Hematopoietic multipotent progenitor cell (in vitro differentiated cells): ENCODE measurements at places on chromosomes 3 and 15.

- peak; percentile 29 for DNase-seq
These were observed 255.7 kb downstream of the MBNL1 start for GRCh38 chr3:152524198-152525140.

DNA sequence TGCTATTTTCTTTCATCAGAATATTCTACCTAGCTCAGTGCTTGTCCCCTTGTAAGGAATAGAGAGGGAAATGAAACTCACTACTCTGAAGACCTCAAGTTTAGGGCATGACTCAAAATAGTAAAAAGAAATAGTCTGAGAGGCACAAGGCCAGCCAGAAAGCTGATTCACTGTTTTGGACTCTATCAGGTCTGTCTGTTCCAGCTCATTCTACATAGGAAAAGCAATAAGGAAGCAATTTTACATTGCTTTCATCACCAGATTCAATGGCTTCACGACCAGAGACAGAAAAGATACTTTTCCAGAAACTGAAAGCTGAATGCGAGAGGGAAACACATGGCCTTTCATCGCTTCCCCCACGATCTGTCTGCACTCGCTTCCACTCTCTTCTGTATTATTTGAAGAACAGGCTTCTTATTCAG lies 276.0 kb downstream of the GBE1 start:
- no peak for DNase-seq

- no peak for DNase-seq
These were observed 22.0 kb upstream of the LCTL start for GRCh38 chr15:66587749-66588148.

- DNase-seq: no peak
These were observed 180.8 kb downstream of the ATP10A start for GRCh38 chr15:25682340-25682739.

DNA sequence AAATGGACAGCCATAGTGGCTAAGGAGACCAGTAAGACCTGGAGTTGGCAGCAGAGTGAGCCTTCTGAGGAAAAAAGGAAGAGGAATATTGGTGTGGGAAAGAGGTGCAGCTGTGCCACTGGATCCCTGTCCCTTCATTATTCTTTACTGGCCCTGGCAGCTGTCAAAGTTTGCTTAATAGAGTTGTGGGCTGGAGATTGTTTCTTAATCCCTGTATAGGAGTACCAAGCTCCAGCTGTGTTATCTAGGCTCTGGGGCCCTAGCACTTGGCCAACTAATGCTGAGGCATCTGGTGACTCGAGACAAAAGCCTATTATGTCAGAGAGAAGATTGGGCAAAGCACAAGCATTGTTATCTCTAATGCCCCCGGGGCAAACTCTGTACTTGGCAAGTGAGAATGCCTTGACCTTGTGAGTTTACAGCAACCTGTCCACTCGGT lies 61.4 kb downstream of the ZNF609 start:
- DNase-seq: peak; percentile 44

DNA sequence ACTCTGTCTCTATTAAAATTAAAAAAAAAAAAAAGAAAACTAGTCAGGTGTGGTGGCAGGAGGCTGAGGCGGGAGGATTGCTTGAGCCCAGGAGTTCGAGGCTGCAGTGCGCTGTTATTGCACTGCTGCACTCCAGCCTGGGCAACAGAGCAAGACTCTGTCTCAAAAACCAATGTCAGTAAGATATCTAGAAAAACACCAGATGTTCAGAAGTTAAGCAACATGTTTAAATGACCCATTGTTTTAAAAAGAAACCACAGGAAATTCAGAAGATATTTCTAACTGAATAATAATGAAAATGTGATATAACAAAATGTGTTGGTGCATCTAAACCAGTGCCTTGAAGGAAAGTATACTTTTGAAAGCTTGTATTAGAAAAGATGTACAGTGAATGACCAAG lies 203.4 kb upstream of the CGNL1 start:
- DNase-seq: no peak

DNA sequence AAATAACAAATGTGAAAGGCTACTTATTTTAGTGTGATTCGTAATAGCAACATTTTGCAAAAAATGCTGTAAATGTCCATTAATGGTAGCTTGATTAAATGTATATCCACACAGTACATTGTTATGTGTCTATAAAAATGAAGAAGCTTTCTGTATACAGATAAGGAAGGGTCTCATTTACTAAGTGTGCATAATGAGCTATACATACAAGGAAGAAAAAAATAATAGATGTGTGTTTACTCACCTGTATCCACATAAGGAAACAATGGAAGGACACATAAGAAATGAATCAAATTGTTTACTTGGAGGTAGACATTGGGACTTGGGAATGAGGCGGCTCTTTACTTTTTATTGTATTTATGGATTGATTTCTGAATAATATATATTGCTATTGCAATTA lies 34.9 kb downstream of the MED12L start:
- DNase-seq: no peak

- DNase-seq: no peak
These were observed 447.8 kb downstream of the MECOM start for GRCh38 chr3:169215461-169216352.

DNA sequence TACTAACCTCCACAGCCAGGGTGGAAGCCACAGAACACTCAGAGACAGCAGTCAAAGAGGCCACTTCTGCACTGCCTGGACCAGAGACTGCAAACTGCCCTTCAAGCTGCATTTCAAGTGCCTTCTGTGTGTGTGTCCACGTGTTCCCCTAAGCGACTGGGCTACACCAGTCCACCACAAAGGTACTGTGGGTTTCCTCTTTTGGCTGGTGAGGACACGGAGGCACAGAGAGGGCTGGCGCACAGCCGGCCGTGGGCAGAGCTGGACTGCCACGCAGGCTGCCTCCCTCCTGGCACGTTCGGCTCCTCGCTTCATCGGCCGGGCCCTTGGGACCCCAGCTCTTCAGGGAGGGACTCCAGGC lies 60.9 kb downstream of the MGLL start:
- no peak for DNase-seq

- DNase-seq: no peak
These were observed 403.0 kb downstream of the FOXP1 start for GRCh38 chr3:71180524-71180923.
